ENCODE measurements at places on chromosomes 1 and 21. TPM values are rescaled to one million over a fixed set of nuclear protein-coding genes. Genes with fewer than 3 reads are reported as not detected.

DNA sequence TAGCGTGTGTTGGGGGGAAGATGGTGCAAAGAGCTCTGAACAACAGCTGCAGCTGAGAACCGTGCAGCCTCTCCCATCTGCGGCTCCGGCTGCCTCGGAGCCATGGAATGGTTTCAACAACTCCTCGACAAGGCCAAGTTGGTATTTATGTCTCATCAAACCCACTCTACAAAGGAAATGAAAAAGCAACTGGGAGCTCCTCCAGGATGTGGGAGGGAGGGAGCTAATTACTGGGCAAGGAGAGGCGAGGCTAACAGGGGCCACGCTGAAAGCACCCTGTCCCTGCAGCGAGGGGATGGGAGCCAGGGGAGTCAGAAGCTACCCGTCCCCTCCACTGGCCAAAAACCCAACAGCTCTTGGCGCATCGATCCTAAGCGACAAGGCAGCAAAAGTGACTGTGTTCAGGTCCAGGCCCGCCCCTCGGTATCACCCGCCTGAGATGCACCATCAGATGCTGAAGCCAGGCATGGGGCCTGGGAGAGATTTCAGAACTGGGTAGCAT lies 63.1 kb downstream of the ACOT7 start:
- H3K4me1 ChIP-seq: no peaks in the 10 kb centered on the region
- H3K27me3 ChIP-seq: no peaks in the 10 kb centered on the region
- no peaks in the 10 kb centered on the region for H3K36me3 ChIP-seq
- H3K4me3 ChIP-seq: no peak overlapping the region
- H3K27ac ChIP-seq: no peak overlapping the region
- DNase-seq: no peak

DNA sequence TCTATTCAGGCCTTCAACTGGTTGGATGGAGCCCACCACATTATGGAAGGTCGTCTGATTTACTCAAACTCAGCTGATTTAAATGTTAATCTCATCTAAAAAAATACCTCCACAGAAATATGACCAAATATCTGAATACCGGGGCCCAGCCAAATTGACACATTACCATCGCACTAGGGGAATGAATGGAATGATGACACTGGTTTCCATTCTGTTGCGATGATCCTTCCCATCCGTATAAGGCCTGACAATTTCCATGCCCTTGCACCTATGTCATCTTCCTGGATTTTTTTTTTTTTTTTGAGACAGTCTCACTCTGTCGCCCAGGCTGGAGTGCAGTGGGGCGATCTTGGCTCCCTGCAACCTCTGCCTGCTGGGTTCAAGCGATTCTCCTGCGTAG lies 397.5 kb downstream of the KIF26B start:
- no peak overlapping the region for H3K27ac ChIP-seq
- no peaks in the 10 kb centered on the region for H3K4me1 ChIP-seq
- DNase-seq: no peak
- H3K4me3 ChIP-seq: no peak overlapping the region
- no peaks in the 10 kb centered on the region for H3K27me3 ChIP-seq

Gene TDRD5
- total RNA-seq: not detected

DNA sequence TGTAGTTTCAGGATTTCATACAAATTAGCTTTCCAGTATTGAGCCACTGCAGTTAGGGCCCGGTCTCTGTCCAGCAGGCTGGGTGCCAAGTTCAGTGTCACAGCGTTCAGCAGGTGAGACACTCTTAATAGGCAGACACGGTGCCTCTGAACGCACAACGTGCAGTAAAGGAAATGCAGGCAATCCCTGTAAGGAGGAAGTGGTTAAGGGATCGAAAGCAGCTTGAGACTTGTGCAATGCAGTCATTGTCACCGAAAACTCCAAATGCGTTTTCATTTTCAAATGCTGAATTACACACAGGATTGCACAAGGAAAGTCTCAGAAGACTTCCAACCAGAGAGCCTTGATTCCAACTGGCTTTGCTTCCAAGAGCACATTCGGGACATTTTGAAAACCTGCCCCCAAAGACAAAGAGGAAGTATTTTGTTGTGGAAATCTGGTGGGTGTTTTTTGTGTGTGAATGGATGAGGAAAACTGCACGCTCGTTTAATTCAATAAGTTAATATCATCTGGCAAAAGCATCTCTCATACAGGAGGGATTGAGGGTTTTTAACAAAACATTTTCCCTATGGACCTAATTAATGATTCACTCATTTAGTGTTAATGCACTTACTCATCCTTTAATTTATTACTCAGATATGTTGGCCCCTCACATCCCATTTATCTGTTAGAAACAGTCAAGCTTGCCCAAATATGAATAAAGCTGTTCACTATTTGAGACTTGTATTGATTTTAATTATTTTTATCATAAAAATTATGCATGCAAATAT lies 61.6 kb downstream of the PTGS2 start:
- no peak overlapping the region for H3K4me3 ChIP-seq
- no peaks in the 10 kb centered on the region for H3K4me1 ChIP-seq
- peak; percentile 54 for DNase-seq
- no peaks in the 10 kb centered on the region for H3K27me3 ChIP-seq
- H3K36me3 ChIP-seq: no peaks in the 10 kb centered on the region

- no peaks in the 10 kb centered on the region for H3K27me3 ChIP-seq
- H3K4me3 ChIP-seq: no peak overlapping the region
- H3K4me1 ChIP-seq: no peaks in the 10 kb centered on the region
- H3K36me3 ChIP-seq: no peaks in the 10 kb centered on the region
Observed at GRCh38 chr1:203691447-203691846, 64.8 kb downstream of the ATP2B4 start.

- no peaks in the 10 kb centered on the region for H3K4me1 ChIP-seq
- no peaks in the 10 kb centered on the region for H3K27me3 ChIP-seq
- no peak overlapping the region for H3K4me3 ChIP-seq
- DNase-seq: no peak
Observed at GRCh38 chr1:12565966-12566352, 52.1 kb downstream of the DHRS3 start.

Gene SAMD11
- total RNA-seq: 2.1 TPM

GRCh38 chr21:42012763-42013329 lies 2.7 kb upstream of the ZBTB21 start:
- no peaks in the 10 kb centered on the region for H3K4me1 ChIP-seq
- DNase-seq: no peak

- no peaks in the 10 kb centered on the region for H3K4me1 ChIP-seq
- H3K27me3 ChIP-seq: no peaks in the 10 kb centered on the region
- H3K27ac ChIP-seq: no peak overlapping the region
Observed at GRCh38 chr1:75708910-75709309, 15.6 kb upstream of the ACADM start.

- H3K36me3 ChIP-seq: no peaks in the 10 kb centered on the region
- no peak overlapping the region for H3K27ac ChIP-seq
- no peaks in the 10 kb centered on the region for H3K4me1 ChIP-seq
- no peak for DNase-seq
- H3K27me3 ChIP-seq: no peaks in the 10 kb centered on the region
Observed at GRCh38 chr1:188062456-188062855, 1233.7 kb downstream of the PLA2G4A start.

Gene G0S2
- total RNA-seq: 749 TPM

Gene BARHL2
- not detected for total RNA-seq

DNA sequence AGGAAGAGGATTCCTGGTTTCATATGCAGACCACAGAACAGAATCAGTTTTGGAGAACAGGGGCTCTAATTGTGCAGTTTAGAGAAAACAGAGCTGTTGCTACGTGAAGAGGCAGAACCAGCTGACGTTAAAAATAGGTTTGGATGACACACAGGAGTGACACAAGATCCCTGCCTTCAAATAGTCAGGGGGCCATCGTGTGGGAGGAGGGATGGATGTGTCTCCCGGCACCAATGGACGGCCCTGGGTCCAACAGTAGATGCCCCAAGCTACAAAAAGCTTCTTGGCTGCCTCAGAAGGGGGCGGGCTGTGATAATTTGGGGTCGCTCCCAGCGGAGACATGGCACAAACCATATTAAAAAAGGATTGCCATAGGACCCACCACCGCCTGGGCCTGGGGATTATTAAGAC lies 87.8 kb downstream of the MRPL37 start:
- H3K4me1 ChIP-seq: peaks cover 33% of the 10 kb centered on the region
- no peaks in the 10 kb centered on the region for H3K27me3 ChIP-seq
- no peaks in the 10 kb centered on the region for H3K36me3 ChIP-seq
- no peak overlapping the region for H3K27ac ChIP-seq
- no peak for DNase-seq
- no peak overlapping the region for H3K4me3 ChIP-seq

GRCh38 chr1:22053861-22054770 lies 1.6 kb downstream of the CDC42 start:
- no peaks in the 10 kb centered on the region for H3K27me3 ChIP-seq
- H3K36me3 ChIP-seq: no peaks in the 10 kb centered on the region
- DNase-seq: no peak
- H3K4me3 ChIP-seq: peak overlapping the region; percentile 87
- H3K27ac ChIP-seq: peak overlapping the region; percentile 91
- peaks cover 32% of the 10 kb centered on the region for H3K4me1 ChIP-seq

Gene FAM78B
- total RNA-seq: 1.4 TPM

DNA sequence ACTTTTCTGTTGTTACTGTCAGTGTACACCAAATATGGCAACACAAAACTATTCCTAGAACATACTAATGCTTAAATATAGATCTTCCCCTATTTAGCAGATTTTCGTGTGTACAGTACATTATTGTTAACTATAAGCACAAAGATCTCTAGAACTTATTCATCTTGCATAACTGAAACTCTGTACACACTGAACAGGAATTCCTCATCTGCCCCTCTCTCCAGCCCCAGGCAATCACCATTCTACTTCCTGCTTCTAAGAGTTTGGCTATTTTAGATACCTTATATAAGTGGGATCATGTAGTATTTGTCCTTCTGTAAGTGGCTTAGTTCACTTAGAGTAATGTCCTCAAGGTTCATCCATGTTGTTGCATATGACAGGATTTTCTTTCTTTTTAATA lies 4.5 kb upstream of the RGL1 start:
- H3K4me1 ChIP-seq: no peaks in the 10 kb centered on the region
- no peaks in the 10 kb centered on the region for H3K27me3 ChIP-seq
- no peaks in the 10 kb centered on the region for H3K36me3 ChIP-seq
- H3K27ac ChIP-seq: no peak overlapping the region

DNA sequence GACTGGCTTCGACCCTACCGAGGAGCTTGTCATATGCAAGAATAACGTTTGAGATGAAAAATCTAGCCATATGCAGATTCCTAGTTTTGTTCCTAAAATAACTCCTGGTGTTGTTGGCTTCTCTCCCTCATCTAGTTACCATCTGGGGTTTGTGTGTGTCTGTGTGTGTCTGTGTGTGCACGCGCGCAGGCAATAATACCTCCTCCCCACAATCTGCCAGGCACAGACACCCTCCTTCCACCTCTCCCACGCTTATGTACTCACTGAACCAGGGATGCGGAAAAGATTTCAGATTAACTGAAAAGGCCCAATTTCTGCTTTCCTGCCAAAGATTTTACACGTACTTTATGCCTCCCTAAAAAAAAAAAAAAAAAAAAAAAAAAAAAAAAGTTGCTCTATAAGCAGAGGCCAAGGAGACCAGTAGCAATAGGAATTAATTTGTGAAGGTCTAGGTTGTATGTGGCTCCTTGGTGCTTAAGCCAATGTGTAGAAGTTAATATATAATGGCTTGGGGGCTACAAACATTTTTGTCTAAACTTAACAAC lies 452.7 kb downstream of the NUF2 start:
- no peak for DNase-seq
- no peaks in the 10 kb centered on the region for H3K36me3 ChIP-seq
- no peaks in the 10 kb centered on the region for H3K4me1 ChIP-seq
- no peaks in the 10 kb centered on the region for H3K27me3 ChIP-seq
- no peak overlapping the region for H3K27ac ChIP-seq

DNA sequence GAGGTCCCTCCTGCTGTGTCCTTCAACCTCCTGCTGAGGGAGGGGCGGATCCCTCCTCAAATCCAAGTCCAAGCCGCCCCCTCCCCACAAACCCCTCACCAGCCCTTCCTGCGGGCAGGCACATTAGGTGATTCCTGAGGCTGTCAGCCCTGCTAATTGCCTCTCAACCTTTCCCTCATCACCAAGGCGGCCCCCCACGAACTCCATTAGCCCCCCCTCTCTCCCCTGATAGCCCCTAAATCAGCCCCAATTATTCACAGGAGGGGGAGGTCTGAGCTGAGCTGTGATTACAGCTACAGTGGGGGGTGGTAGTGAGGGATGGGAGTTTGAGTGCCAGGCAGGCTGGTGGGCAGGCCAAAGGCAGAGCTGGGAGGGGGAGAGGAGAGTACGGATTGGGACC lies 5.8 kb upstream of the PEAR1 start:
- DNase-seq: no peak
- no peak overlapping the region for H3K4me3 ChIP-seq
- no peak overlapping the region for H3K27ac ChIP-seq
- no peaks in the 10 kb centered on the region for H3K36me3 ChIP-seq

GRCh38 chr1:61050541-61051442 lies 31.6 kb upstream of the NFIA start:
- peak; percentile 76 for DNase-seq
- peak overlapping the region; percentile 84 for H3K4me3 ChIP-seq
- H3K27ac ChIP-seq: peak overlapping the region; percentile 97
- H3K36me3 ChIP-seq: no peaks in the 10 kb centered on the region

GRCh38 chr1:52906135-52906603 lies 15.4 kb downstream of the ECHDC2 start:
- peak overlapping the region; percentile 59 for H3K27ac ChIP-seq
- DNase-seq: peak; percentile 89
- H3K4me3 ChIP-seq: no peak overlapping the region
- no peaks in the 10 kb centered on the region for H3K27me3 ChIP-seq

- no peak overlapping the region for H3K27ac ChIP-seq
- DNase-seq: peak; percentile 92
- no peak overlapping the region for H3K4me3 ChIP-seq
- H3K27me3 ChIP-seq: no peaks in the 10 kb centered on the region
- no peaks in the 10 kb centered on the region for H3K36me3 ChIP-seq
Observed at GRCh38 chr1:9110669-9111356, 18.1 kb downstream of the GPR157 start.

DNA sequence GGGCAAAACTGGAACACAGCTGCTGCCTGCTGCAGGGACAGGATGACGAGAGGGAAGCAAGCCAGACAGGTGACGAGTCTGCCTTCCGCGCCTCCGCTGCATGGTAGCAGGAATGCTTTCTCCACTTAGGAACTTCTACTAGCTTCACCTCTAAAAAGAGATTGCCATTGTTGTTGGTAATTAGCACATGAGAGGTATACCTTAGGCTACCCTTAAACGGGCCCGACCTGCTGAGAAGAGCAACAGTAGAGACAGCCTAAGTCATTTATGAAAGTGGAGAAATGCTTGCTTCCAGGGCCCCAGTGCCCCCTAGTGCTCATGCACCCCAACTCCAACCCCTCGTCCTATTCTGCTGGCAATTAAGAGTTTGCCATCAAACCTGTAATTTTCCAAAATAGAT lies 96.9 kb upstream of the AKT3 start:
- no peaks in the 10 kb centered on the region for H3K27me3 ChIP-seq
- no peaks in the 10 kb centered on the region for H3K4me1 ChIP-seq
- no peak for DNase-seq
- no peaks in the 10 kb centered on the region for H3K36me3 ChIP-seq
- no peak overlapping the region for H3K4me3 ChIP-seq

Gene MROH7
- total RNA-seq: 0.86 TPM

Gene CELA3B
- not detected for total RNA-seq

Data from right lobe of liver (tissue), 6 donors.